ENCODE measurements at places on chromosomes 4 and X.

DNA sequence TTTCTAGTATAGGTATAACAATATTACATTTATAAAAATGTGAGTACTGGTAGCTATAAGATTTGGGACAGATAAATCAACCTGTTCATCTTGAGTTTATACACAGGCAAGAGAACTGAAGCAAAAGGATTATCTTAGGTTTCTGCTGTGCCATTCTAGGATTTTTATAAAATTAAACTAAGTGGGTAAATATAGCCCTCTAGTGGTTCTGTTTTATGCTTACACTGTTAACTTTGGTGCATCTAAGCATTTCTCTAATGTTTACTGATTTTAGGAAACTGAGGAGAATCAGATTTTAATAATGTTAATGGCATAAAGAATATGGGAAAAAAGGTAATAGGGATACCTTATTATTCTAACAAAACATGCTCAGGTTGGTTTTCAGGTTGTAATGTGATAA, 1.1 kb upstream of the RRH start:
- DNase-seq: no peak

GRCh38 chr4:36310793-36311192, 29.4 kb downstream of the DTHD1 start:
- no peak for DNase-seq

DNA sequence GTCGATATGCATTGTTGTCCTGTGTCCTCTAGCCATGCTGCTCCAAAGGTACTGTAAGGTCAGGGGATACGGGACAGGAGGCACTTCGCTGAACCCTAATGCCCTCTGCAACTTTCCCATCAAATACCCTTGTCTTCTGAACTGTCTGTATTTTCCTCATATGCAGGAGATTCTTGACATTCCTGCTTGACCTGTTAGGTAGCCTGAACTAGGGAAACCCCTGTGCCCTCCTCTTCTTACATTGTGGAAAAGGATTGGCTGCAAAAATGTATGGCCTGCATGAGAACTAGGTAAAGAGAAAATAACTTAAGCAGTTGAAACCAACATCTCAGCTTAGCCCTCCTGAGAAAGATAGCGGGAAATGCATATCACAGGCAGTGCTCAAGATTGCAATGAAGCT, 11.4 kb downstream of the RTL8B start:
- no peak for DNase-seq

DNA sequence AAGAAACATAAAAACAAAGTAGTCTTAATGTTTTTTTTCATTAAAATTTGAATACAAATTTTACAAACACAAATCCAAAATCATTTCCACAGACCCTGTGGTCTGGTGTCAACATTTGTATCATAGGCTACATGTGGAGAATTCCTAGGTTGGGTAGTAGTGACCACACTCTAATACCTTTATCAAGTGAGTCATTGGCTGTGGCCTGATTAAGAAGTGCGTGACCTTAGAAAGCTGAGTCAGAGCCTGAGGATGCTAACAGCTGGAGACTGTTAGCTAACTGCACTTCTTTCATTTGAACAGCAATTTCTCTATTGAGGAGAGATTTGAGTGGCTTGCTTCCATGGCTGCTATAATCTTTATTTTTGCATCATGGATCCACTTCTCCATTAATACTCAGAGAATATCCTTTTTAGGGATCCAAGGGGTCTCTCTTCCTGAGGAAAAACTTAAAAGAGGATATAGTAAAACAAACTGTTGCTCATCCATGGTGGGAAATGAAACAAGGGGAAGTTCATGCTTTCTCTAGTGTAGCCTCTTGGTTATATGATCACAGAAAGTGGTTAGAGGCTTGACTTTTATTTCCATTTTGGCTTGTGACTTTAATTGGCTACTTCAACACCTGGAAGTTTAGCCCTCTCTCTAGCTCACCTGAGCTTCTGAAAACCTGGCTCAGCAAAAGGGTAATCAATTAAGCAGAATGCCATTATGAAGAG, 335.8 kb downstream of the PABPC4L start:
- no peak for DNase-seq

GRCh38 chrX:109347632-109348031, 134.3 kb downstream of the GUCY2F start:
- no peak for DNase-seq

DNA sequence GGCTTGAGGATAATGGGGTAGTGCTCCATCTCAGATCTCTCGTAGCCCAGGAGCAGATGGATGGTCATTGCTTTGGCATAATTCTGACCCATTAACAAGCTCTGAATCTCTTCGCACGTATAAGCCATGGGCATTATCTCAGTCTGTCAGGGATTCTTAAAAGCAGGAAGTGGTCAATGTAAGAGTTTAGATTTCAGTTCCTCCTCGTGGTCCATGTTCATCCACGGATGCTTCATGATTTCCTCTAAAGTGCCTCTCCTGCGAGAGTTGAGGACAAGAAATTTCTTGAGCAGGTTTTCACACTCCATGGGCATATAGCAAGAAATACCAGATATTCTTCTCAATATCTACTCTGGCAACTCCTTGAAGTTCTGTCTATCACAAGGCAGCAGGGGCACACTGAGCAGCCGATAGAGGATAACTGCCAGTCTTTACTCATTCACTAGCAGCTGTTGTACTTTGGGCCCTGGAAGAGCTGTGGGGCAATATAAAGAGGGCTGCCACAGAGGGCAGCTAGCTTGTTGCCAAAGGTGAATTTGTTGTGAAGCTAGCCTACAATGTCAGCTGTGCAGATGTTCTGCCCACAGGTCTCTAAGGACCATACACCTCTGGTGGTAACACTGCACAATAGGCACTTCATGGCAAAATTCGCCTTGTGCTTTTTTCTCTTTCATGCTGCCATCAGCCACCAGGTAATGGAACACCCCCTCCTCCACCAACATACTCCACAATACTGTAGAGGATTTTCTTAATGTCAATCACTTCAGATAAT, 52.0 kb upstream of the WDR17 start:
- DNase-seq: no peak

DNA sequence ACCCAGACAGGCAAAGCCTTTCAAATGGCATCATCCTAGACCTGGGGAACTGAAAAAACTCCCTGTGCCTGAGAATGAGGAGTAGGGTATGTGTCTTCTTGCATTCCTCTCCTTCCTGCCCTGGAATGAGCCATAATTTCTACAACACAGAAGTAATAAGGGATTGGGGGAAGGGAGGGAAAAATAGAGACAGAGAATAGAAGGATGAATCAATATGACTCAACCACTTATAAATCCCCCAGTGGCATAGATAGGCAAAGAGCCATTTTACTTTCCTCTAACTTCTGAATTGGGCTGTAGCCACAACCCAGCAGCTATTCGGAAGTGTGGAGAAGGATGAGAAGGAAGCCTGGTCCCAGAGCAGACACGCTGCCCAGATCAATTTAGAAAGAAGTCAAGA, 99.9 kb downstream of the NHS start:
- no peak for DNase-seq
